Fibroblast of lung (primary cell): ENCODE measurements at places on chromosomes 2 and 18. TPM values are rescaled to one million over a fixed set of nuclear protein-coding genes. Genes with fewer than 3 reads are reported as not detected.

- no peak for DNase-seq
Observed at GRCh38 chr2:116749994-116750393, 1064.5 kb upstream of the DDX18 start.

DNA sequence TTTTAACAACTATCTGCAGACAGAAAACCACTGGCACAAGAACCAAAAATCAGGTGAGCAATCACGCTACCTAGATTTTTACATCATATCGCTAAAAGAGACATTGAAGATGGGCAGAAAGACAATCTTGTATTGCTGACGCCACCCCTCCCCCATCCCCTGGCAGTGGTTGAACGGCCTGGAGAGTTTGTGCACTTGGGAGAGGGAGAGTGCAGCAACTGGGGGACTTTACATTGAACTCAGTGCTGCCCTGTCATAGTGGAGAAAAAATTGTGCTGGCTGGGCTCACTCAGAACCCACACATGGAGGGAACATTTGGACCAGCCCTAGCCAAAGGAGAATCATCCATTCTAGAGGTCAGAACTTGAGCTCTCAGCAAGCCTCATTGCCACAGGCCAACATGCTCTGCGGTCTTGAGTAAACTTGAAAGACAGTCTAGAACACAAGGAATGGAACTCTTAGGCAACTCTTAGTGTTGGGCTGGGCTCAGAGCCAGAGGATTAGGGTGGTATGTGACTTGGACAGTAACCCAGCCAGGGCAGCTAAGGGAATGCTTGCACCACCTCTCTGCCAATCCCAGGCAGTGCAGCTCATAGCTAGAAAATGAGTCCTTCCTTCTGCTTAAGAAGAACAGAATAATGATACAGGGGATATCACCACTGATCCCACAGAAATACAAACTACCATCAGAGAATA, 220.0 kb upstream of the CYP26B1 start:
- peak; percentile 85 for DNase-seq

GRCh38 chr2:127498386-127498785, 27.9 kb downstream of the IWS1 start:
- DNase-seq = no peak

Gene ABCB6
- total RNA-seq = 47.0 and 49.5 TPM in 2 replicates

- DNase-seq = peak; percentile 65
Observed at GRCh38 chr2:14941151-14941631, 308.7 kb downstream of the LRATD1 start.
